ENCODE measurements at places on chromosomes 1 and 21.

- DNase-seq, result no peak
These were observed 5.4 kb downstream of the JUN start for GRCh38 chr1:58778385-58779000.

DNA sequence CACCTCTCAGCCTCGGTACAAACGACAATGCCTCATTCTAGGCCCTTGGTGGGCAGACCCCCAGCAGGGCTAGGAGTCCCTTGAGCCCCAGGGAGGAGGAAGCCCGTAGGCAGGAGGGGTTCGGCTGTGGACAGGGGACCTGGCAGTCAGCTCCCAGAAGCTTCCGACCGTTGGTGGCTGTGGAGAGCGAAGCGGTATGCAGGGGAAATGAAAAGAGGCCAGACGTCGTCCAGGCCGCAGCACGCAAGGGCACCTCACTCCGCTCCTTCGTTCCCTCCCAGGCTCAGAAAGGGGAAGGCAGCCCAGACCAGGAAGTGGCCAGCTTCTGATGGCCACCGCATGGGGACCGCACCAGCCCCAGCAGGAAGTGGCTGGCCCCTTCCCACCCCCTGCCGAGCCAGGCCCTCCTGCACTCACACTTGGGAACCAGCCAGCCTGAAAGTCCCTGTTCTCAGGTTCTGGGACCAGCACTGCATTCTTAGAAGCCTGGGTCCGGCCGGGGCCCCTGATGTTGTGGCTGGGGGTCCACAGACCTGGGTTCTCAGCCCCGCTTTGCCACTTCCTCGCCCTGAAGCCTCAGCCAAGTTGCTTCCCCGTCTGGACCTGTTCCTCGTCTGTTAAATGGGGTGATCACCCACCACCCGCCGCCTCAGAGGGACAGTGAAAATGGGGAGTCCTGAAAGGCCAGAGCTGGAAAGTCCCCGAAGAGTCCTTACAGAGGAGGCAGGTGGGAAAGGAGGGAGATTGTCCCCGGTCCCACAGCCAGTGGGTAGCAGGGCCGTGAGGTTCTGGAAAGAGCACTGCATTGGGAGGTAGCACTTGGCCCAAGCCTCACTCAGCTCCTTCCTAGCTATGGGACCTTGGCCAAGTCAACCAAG lies 104.0 kb upstream of the RUNX3 start:
- peak; percentile 79 for DNase-seq

- no peak for DNase-seq
These were observed 27.2 kb downstream of the THAP3 start for GRCh38 chr1:6651909-6652308.

GRCh38 chr1:155062702-155063411 lies 683 bp upstream of the EFNA4 start:
- no peak for DNase-seq

DNA sequence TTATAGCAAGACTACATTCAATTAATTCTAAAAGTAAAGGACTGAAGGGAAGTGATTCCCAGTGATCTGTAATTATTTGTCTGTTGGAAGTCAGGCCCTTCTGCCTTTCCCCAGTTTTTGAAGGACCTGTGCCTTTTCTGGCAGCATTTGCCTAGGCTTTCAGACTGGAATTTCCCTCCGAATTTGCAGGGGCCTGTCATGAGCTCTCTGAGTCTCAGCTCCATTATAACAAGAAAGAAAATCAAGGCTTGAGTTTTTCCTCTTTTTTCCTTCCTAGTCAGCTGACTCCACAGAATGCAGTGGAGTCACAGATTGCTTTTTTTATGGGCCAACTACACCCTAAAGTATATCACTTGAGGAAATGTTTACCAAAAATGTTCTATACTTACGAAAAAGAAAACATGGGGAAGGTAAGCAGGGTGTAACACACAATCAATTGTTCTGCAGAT lies 1.1 kb downstream of the NR5A2 start:
- DNase-seq, result no peak

- DNase-seq, result no peak
These were observed 358.4 kb downstream of the NTNG1 start for GRCh38 chr1:107499139-107499744.

DNA sequence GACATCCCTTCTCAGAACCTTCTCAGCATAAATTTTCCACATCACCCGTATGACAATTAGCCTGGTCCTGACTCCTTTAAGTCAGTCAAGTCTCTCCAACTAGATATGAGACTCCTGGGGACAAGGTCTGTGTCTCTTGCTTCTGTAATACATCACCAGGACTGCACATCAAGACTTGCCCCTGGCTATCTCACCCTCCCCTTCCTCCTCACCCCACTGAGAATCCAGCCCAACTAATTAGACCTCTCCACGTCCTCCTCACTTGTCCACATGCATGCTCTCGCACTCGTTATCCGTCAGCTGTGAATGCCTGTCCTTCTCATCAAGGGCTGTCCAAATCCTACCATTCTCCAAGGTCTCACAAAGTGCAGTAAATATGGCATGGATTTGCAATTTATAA lies 542.8 kb downstream of the PTPRU start:
- no peak for DNase-seq

GRCh38 chr1:235090406-235091069 lies 38.1 kb downstream of the TOMM20 start:
- DNase-seq, result no peak

GRCh38 chr1:82565546-82565945 lies 764.8 kb downstream of the ADGRL2 start:
- DNase-seq, result peak; percentile 45

GRCh38 chr1:77047978-77048614 lies 171.1 kb downstream of the PIGK start:
- DNase-seq, result no peak

- DNase-seq, result no peak
These were observed 1126.6 kb downstream of the BRINP3 start for GRCh38 chr1:189350983-189351616.

- DNase-seq, result no peak
These were observed 273.8 kb upstream of the SNX7 start for GRCh38 chr1:98387701-98388100.

DNA sequence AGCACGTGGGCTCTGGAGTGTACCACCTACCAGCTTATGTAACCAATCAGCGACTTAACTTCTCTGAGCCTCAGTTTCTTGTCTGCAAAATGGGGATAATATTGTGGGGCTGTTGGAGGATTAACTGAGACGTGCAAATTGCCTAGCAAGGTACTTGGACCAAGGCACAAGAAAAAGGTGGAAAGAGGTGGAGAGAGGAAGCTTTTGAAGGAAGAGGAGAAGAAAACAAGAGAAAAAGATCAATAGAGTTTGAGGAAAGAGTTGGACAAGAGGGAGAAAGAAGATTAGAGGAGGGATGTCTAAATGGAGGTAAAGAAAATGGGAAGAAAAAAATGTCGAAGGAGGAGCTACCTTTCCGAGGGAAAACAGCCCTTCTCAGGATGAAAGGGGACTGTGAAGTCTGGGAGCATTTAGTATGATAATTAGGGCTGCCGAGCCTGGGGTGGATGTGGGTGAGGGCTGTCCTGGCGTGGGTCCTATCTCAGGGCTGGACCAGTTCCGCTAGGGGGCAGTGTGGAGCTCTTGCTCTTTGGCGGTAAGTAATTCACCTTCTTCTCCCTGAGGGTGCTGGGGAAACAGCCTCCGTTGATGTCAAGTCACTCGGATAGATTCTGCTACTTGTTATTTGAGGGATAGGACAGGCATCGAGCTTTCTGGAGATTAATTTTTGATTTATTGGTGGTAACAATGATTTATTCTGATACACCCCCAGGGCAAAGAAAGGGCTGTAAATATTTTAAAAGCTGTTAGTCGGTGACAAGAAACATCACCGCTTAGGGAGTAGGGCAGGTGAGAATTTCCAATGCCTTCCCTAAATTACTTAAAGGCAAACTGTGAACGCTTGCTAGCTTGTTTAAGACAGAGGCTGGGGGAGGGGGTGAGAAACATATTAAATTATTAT lies 79.0 kb upstream of the NFASC start:
- peak; percentile 53 for DNase-seq

- no peak for DNase-seq
These were observed 28.7 kb downstream of the NBPF3 start for GRCh38 chr1:21468599-21468998.

- no peak for DNase-seq
These were observed 635.9 kb downstream of the MATN1 start for GRCh38 chr1:30087465-30087864.

DNA sequence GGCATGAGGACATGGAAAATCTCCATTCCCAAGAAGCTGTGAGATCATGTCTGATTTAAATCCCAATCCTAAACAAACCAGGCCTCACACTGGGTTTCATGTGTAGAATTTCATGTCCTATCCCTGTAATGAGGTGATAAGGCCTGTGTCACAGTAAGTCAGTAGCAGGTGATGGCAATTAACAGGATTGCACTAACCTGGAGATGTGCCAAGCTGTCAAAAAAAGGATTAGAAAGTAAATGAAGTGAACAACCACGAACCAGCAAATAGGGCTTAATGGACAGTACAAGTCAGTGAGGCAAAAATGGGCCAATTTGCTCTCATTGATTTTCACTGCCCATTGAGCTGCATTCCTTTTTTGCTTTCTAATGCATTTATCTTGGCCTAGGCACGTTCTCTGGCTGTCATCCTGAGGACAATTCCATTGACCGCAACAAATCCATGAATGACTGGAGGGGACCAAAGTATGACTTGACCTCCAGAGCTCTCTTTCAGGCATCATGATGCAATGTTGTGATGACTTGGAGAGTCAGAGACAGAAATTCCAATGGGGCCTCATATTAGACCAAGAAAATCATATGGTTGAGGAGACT lies 673.6 kb upstream of the ADGRL2 start:
- no peak for DNase-seq

DNA sequence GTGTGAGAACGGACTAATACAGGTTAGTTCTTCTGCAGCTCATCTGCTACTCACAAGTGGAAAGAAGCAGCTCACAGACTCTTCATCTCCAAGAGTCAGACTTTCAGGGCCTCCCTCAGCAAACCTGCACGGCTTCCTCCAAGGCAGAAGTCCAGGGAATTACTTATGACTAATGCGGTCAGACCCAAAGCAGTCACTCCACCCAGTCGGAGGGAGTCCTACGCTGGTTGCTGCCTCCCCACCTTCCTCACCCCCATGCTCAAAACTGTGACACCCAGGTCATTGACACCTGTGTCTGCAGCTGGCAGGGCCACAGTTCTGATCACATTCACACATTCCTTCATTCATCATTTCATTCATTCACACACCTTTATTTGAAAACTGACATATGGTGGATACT lies 38.4 kb upstream of the PRDM2 start:
- DNase-seq, result no peak

DNA sequence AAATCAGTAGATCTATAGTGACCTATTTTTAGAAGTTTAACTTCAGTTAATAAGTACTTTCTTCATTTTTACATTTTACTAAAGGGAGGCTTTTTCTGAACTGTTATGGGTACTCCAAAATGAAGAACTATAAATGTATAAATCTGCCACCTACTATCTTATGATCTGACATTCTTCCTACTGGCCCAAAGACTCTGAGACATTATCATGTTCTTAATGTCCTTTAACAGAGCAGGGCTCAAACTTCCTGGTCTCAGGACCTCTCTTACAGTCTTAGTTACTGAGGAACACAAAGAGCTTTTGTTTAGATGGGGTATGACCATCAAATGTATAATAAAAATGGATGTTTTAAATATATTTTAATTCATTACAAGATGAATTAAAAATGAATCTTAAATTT lies 8.9 kb downstream of the TRIM33 start:
- no peak for DNase-seq

DNA sequence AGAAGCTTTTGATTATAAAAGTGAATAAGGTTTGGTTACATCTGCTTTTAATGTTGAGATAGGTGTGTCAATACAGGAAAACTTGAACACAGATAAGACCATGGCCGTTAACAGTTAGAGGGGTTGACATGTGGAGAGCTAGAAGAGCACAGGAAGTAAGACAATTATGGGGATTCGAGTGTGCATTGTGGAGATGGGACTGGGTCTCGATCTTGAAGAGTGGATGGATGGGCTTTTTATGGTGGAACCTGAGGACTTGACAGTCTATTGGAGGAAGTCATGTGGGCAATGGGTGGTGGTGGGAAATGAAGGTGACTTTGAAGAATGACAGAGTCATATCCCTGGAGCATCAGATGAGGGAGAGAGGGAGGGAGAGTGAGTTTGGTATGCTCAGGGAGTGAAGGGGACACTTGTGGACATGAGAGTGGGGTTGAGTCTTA lies 12.1 kb downstream of the DYRK1A start:
- DNase-seq, result no peak

- DNase-seq, result no peak
These were observed 312 bp downstream of the KIAA2013 start for GRCh38 chr1:11925938-11926292.

DNA sequence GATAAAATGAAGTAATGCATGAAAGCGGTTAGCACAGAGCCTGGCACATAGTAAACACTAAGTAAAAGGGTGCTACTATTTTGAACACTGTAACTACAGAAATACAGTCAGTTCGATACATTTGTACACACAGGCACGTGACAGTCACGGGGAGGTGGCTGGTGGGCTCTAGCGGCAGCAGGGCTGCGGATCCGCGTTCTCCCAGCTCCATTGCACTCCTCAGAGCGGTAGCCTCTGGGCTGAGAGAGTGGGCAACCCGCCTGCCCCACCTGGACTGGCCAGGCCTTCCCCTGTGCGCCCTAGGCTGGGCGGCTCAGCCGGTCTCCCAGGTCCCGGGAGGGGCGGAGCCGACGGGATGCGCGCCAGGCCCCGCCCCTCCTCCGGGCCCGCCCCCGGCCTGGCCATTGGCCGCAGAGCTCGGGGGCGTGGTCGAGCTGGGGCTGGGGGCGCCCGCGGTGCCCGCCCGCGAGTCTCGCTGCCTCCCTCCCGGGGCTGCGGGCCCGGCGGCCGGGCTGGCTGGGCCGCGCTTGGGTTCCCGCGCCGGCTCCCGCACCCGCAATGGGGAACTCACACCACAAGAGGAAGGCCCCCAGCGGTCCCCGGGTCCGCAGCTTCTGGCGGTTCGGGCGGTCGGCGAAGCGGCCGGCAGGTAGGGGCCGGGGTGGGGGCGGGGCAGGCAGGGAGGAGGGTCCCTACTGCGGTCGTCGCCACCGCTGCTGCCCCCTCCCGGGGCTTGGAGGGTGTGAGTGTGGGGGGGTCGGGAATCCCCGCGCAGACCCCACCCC lies 51.2 kb upstream of the SYNC start:
- peak; percentile 69 for DNase-seq

DNA sequence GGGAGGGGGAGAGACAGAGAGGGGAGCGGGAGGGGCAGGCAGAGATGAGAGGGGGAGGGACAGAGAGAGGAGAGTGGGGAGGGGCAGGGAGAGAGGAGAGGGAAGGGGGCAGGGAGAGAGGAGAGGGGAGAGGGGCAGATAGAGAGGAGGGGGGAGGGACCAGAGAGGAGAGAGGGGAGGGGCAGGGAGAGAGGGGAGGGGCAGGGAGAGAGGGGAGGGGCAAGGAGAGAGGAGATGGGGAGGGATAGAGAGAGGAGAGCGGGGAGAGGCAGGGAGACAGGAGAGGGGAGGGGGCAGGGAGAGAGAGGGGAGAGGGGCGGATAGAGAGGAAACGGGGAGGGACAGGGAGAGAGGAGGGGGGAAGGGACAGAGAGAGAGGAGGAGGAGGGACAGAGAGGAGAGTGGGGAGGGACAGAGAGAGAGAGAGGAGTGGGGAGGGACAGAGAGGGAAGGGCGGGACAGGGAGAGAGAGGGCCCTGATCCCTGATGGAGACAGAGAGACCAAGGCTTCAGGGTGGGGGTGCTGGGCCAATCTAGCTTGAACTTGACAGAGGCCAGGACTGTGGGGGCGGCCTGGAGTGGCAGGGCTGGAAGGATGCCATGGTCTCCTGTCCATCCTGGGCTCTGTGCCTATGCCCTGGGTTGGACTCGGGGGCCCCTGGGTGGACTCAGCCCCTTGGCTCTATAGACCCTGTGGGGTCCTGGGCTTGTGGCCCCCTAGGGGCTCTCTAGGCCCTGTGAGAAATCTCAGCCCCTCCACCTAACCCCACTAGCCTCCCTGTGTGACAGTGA lies 43.6 kb downstream of the DMRTB1 start:
- no peak for DNase-seq
